NCI-H1694 treated with DMSO at 0.1 percent for 48 hours (cell line): ENCODE measurements at places on chromosomes 3 and 15.

- no peak for DNase-seq
Observed at GRCh38 chr15:36329592-36329991, 249.8 kb upstream of the CDIN1 start.

- no peak for DNase-seq
Observed at GRCh38 chr15:57865294-57865693, 158.8 kb downstream of the POLR2M start.

DNA sequence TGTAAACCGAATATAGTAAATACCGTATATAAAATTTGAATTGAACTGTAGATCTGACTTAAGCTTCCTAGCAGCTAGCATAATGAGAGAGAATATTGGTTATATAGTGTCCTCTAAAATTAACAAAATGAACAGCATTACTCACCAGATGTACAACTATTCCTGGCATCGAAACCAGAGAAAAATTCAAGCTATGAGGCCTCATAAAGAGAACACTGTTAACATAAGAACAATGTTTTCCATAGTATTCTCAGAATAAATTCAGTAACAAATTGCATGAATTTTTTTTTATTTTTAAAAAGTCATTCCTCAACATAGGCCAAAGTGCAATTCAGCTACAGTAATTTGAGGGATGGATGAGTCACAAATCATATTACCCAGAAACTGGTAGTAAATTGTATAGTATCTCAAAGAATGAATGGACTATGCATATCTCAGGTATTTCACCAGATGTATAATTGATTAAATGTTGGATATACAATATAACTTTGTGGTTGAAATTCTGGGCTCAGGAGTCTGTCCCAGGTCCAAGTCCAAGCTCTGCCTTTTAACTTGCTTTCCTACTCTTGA lies 5.0 kb downstream of the TMEM207 start:
- DNase-seq: no peak

GRCh38 chr3:53114011-53114400 lies 16.2 kb downstream of the RFT1 start:
- peak; percentile 21 for DNase-seq

- DNase-seq: no peak
Observed at GRCh38 chr3:171460725-171461524, 720 bp upstream of the TNIK start.

DNA sequence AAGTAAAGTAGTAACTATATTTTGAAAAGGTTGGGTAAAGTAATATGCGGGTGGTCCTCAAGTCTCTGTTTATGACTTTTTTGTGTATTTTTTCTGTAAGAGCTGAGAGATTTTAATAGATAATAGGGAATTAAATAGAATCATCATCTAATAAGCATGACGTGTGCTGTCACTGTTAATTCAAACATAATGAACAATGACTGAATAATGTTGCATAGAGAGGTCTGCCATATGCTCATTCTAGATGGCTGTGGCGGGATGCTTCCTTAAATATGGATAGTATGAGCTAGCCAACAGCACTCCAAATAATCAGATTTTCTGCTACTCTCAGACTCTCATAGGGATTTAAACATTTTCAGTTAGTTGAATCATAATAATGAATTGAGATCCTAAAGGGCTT lies 302.8 kb upstream of the RBMS3 start:
- DNase-seq: peak; percentile 1

GRCh38 chr3:181534781-181535221 lies 176.9 kb upstream of the SOX2 start:
- no peak for DNase-seq

DNA sequence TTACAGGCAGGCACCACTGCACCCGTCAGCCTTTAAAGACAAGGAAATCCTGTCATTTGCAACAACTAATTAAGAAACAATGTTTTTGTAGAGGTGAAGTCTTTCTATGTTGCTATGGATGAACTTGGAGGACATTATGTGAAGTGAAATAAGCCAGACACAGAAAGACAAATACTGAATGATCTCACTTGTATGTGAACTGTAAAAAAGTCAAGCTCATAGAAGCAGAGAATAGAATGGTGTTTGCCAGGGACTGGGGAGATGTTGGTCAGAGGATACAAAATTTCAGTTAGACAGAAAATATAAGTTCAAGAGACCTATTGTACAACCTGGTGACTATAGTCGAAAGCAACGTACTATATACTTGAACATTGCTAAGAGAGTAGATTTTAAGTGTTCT lies 27.2 kb upstream of the ARPIN start:
- no peak for DNase-seq

- no peak for DNase-seq
Observed at GRCh38 chr3:52551118-52551517, 14.7 kb downstream of the UQCC5 start.

- no peak for DNase-seq
Observed at GRCh38 chr3:37228749-37229148, 54.4 kb upstream of the LRRFIP2 start.

- DNase-seq: no peak
Observed at GRCh38 chr3:157318639-157319288, 117.9 kb upstream of the PTX3 start.

- no peak for DNase-seq
Observed at GRCh38 chr3:160355826-160356225, 43.2 kb downstream of the IFT80 start.

DNA sequence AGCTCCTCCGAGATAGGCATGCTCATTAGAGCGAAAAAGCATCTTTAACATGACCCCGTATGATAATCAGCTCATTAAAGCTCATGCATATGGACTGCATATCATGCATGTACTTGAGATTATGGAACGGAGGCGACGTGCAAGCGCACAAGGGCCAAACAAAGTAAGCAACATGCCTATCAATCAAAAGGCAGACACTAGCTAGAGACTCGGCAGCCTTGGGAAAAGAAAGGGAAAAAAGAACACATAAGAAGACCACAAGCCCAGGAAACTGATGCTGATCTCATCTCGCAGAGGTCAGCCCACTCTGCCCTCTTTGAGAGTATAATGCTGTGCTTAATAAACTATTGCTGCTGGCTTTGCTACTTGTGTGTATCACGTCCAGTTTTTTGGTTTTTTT lies 2.6 kb upstream of the ACOX2 start:
- DNase-seq: no peak

GRCh38 chr15:96326328-96327154 lies 4.0 kb upstream of the NR2F2 start:
- no peak for DNase-seq

- DNase-seq: no peak
Observed at GRCh38 chr15:80923668-80924067, 66.0 kb downstream of the MESD start.

DNA sequence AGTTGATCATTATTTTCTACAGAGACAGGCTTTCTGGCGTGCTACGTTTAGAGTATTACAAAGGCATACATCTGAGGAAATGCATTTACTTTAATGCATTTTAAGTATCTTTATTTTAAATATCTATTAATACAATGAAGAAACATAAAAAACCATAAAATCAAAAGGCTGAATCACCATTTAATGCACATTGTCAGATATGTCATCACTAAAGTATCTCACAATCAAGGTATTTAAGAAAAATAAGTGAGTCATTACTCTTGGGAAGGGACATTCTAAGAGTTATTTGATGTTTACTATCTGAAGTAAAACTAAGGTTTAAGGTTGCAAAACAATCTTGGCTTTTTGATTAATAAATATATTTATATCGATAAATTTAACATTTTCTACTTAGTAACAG lies 102.2 kb downstream of the CTNNB1 start:
- DNase-seq: no peak

- DNase-seq: no peak
Observed at GRCh38 chr15:99435877-99436541, 129.8 kb upstream of the MEF2A start.

DNA sequence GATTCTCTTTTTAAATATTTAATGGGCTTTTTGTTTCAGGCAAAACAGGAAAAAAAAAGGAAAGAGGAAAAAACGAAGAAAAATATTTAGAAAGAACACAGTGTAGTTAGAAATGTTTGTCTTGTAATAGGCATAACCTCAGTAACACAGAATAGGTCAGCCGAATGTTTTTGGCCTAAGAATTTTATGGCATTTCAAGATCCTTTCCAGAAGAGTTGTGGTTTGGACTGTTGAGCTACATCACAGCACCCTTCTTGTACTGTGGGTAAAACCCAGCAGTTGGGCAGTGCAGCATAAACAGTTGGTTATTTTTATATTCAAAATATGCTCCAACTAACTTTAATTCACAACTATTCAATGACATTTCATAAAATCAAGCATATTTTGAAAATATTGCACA lies 474.4 kb upstream of the AGTR1 start:
- no peak for DNase-seq

GRCh38 chr3:61110576-61110975 lies 140.7 kb downstream of the FHIT start:
- no peak for DNase-seq

DNA sequence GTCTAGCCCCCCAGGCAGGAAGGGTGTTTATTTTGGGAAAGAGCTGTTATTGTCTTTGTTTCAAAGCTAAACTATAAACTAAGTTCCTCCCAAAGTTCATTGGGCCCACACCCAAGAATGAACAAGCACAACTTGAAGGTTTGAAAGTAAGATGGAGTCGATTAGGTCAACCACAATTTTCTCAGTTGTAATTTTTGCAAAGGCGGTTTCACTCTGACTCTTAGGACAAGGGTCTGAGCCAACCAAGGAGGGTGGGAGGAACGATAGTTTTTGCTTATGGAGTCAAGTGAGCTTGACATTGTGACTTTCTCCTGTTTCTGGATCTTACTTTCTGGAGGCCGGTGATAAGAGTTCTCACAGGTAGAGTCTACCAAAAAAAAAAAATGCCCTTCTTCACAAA lies 5.8 kb upstream of the ZNF770 start:
- no peak for DNase-seq

GRCh38 chr3:106673926-106674569 lies 703.2 kb upstream of the CCDC54 start:
- no peak for DNase-seq

GRCh38 chr3:123130079-123130750 lies 63.4 kb downstream of the PDIA5 start:
- DNase-seq: no peak

DNA sequence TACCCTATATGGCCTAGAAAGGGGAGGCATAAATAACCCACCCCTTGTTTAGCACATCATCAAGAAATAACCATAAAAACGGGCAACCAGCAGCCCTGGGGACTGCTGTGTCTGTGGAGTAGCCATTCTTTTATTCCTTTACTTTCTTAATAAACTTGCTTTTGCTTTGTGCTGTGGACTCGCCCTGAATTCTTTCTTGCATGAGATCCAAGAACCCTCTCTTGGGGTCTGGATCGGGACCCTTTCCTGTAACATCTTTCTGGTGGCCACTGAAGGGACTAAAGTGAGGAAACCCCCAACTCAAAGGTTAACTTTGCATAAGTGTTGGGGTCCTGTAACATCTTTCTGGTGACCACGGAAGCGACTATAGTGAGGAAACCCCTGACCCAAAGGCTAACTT lies 15.7 kb upstream of the HHATL start:
- DNase-seq: no peak

DNA sequence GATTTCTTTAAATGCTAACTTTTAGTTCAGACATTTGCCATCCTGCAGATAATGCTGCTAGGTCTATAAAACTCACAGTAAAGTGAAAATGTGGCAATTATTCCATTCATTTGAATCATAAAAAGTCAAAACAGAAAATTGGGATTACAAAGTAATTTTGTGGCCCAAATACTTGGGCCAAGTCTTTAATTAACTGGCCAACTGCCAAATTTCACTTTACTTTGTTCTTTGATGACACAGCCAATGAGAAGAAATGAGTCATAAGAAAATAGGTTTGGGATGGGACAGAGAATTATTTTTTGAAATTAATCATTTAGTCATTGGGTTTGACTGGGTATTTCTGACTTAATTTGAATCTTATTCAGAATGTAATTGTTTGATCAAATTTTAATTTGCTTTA lies 89.8 kb upstream of the SLC2A2 start:
- DNase-seq: no peak
